ENCODE measurements at places on chromosomes 5 and 9. TPM values are rescaled to one million over a fixed set of nuclear protein-coding genes. Genes with fewer than 3 reads are reported as not detected.

DNA sequence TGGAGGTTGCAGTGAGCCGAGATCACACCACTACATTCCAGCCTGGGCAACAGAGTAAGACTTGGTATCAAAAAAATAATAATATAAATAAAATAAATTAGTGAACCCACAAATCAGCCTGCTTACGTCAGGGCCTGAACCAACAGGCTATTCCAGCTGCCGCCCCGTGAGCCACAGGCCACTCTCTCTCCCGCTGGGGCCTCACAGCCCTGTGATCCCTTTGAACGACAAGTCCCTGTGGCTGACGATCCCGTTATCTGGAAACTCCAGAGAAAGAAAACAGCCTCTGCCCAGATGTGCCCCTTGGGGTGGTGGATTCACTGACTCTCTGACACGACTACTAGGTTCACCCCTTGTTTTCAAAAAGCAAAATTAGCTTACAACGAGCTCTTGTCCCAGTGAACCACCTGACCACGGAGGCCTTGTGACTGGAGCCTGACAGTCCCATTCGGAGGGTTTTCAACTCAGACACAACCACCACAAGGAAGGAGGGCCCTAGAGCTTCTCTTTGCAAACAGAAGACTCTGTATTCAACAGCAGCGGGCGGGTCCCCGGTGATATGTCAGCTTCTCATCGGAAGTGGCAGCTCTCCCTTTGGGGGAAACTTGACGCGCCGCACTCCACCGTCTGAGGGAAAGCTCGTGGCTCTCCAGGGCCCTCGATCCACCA is 4.4 kb upstream of the DIPK1B start:
- no peak overlapping the region for H3K4me3 ChIP-seq
- H3K27ac ChIP-seq = no peak overlapping the region
- no peaks in the 10 kb centered on the region for H3K4me1 ChIP-seq

GRCh38 chr5:158813275-158813674 is 286.4 kb downstream of the EBF1 start:
- no peak overlapping the region for H3K4me3 ChIP-seq
- DNase-seq = no peak
- peaks cover 28% of the 10 kb centered on the region for H3K4me1 ChIP-seq
- no peak overlapping the region for H3K27ac ChIP-seq

DNA sequence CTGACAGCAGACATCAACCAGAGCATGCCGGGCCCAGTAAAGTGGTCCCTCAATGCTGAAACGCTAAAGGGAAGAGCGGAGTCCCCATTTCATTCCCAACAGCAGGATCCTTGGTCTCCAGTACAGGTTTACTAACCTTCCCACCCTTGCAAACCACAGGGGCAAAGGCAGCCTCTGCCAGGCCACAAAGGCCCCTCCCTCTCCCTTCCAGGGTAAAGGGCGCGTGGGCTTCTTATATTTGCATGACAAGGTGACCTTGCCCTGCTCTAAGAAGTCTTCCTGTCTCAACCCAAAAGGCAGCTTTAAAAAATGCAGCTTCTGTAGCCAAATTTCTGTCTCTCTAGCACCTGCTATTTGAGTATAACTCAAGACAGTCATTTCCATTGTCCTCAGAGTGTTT is 131.5 kb upstream of the PTCH1 start:
- no peak for DNase-seq
- no peaks in the 10 kb centered on the region for H3K4me1 ChIP-seq
- H3K27me3 ChIP-seq = no peaks in the 10 kb centered on the region

DNA sequence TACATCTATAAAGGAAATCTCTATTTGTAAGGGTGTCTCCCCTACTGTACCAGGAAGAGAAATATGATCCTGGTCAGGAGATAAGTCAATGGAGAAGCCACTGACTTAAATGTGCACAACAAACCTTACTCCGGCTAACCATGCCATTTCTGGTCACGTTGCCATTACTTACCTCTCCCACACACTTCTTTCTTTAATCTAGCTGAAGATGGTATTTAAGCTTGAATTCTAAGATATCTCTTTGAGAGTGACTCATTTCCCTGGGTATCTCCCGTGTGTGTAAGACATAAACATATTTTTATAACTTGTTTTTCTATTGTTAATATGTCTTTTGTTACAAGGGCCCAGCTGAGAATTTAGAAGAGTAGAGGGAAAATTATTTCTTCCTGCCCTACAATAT is 296.6 kb downstream of the SEMA5A start:
- H3K36me3 ChIP-seq = no peaks in the 10 kb centered on the region
- H3K4me3 ChIP-seq = no peak overlapping the region
- H3K4me1 ChIP-seq = no peaks in the 10 kb centered on the region
- no peaks in the 10 kb centered on the region for H3K27me3 ChIP-seq

GRCh38 chr5:55668356-55668755 is 43.8 kb downstream of the SLC38A9 start:
- H3K4me3 ChIP-seq = no peak overlapping the region
- H3K27ac ChIP-seq = no peak overlapping the region

MEF2C gene
- 0.31 TPM for total RNA-seq
